ENCODE measurements at places on chromosomes 3 and 15. TPM values are rescaled to one million over a fixed set of nuclear protein-coding genes. Genes with fewer than 3 reads are reported as not detected.
A peak's percentile ranks its signal among the peaks of the same experiment; 100 is the strongest.

DNA sequence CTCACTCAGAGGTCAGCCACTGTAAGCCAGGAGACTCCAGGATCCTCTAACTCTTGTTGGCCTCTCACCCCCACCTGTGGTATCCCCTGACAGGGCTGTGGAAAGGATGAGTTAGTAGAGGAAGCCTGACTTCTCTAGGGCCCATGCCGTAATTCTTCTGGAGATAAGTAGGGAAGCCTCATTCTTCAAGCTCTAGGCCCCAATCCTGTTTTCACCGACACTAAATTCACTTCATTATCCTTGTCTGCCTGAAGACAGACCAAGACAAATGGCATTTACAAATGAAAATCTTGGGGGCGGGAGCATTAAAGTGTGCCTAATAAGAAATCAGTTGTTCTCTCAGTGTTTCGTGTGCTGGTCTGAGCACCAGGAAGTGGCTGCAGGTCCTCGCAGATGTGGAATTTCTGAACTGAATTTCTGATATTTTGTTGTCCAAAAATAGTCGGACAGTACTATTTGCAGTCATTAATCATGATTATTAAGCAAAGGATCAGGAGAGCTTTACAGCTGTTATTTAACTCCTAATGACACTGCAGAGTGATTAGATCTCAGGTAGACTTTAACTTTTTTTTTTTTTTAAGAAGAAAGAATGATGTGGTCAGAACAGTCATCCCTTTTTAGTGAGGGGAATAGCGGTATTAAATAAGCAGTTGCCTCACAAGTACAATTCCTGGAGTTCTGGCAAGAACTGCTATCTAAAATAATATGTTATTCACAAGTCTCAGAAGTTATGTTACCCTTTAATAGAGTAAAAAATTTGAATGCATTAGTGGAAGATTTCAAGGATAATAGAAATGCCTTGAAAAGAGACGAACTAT, 58.4 kb downstream of the RBMS3 start:
- H3K4me1 ChIP-seq = peaks cover 6% of the 10 kb centered on the region
- no peaks in the 10 kb centered on the region for H3K27me3 ChIP-seq
- no peak for DNase-seq
- no peaks in the 10 kb centered on the region for H3K36me3 ChIP-seq
- H3K27ac ChIP-seq = peak overlapping the region; percentile 61

DNA sequence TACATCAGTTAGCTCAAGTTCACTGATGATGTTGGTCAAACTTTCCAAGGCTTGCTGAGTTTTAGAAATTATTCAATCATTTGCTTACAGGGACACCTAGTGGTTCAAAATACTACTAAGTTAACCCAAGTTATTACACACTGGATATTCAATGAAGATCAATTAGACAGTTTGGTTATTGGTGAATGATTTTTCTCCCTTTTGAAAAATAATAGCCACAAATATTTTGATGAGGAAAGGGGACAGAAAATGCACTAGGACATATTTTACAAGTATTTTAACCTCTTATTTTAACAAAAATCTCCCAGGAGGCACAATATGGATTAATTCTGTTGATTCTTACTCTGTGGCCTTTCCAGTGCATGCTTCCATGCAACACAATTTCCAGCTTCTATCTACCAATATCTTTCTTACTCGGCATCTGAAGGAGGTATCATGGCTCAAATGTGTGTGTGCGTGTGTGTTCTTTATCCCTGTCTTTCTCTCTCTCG, 20.1 kb upstream of the GOLGA6L2 start:
- no peaks in the 10 kb centered on the region for H3K36me3 ChIP-seq
- no peak overlapping the region for H3K27ac ChIP-seq
- DNase-seq = no peak
- no peaks in the 10 kb centered on the region for H3K27me3 ChIP-seq

GRCh38 chr15:30901889-30902288, 1.8 kb upstream of the FAN1 start:
- no peaks in the 10 kb centered on the region for H3K27me3 ChIP-seq
- H3K4me1 ChIP-seq = peaks cover 3% of the 10 kb centered on the region
- no peak for DNase-seq
- no peak overlapping the region for H3K27ac ChIP-seq

Gene SLC24A5
- total RNA-seq = not detected

- no peaks in the 10 kb centered on the region for H3K4me1 ChIP-seq
- H3K4me3 ChIP-seq = no peak overlapping the region
- peaks cover 33% of the 10 kb centered on the region for H3K27me3 ChIP-seq
- H3K27ac ChIP-seq = no peak overlapping the region
- no peak for DNase-seq
- no peaks in the 10 kb centered on the region for H3K36me3 ChIP-seq
Observed at GRCh38 chr15:65393091-65393490, 15.3 kb upstream of the IGDCC3 start.

GRCh38 chr3:115551016-115551415, 72.3 kb upstream of the GAP43 start:
- no peak for DNase-seq
- H3K4me1 ChIP-seq = no peaks in the 10 kb centered on the region
- H3K4me3 ChIP-seq = no peak overlapping the region
- H3K27me3 ChIP-seq = no peaks in the 10 kb centered on the region
- no peaks in the 10 kb centered on the region for H3K36me3 ChIP-seq
- no peak overlapping the region for H3K27ac ChIP-seq

GRCh38 chr3:115021061-115021460, 126.0 kb downstream of the ZBTB20 start:
- no peaks in the 10 kb centered on the region for H3K4me1 ChIP-seq
- no peak for DNase-seq
- no peaks in the 10 kb centered on the region for H3K36me3 ChIP-seq
- no peak overlapping the region for H3K27ac ChIP-seq

DNA sequence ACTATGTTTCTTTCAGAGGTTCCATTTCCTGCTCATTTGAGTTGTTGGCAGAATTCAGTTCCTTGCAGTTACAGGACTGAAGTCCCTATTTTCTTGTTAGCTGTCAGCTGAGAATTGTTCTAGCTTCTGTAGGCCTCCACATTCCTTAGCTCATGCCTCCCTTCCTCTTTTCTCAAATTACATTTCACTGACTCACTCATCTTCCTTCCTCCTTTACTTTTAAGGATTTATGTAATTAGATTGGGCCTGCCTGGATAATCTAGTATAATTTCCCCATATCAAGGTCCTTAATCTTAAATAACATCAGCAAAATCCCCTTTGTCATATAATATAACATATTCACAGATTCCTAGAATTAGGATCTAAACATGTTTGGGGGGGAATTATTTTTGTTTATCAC, 40.6 kb upstream of the RBMS3 start:
- H3K36me3 ChIP-seq = no peaks in the 10 kb centered on the region
- H3K27ac ChIP-seq = no peak overlapping the region
- no peak overlapping the region for H3K4me3 ChIP-seq
- no peaks in the 10 kb centered on the region for H3K27me3 ChIP-seq

- no peak for DNase-seq
- H3K36me3 ChIP-seq = no peaks in the 10 kb centered on the region
- no peak overlapping the region for H3K27ac ChIP-seq
Observed at GRCh38 chr3:158532099-158532734, 38.8 kb upstream of the MLF1 start.

Gene C3orf80
- total RNA-seq = not detected

- no peaks in the 10 kb centered on the region for H3K4me1 ChIP-seq
- no peak for DNase-seq
- no peak overlapping the region for H3K4me3 ChIP-seq
- no peaks in the 10 kb centered on the region for H3K27me3 ChIP-seq
Observed at GRCh38 chr3:137012097-137012501, 54.3 kb downstream of the IL20RB start.

- H3K27me3 ChIP-seq = no peaks in the 10 kb centered on the region
- no peak overlapping the region for H3K27ac ChIP-seq
- H3K36me3 ChIP-seq = no peaks in the 10 kb centered on the region
- H3K4me1 ChIP-seq = no peaks in the 10 kb centered on the region
- H3K4me3 ChIP-seq = no peak overlapping the region
Observed at GRCh38 chr3:108713816-108714215, 43.4 kb downstream of the RETNLB start.

Gene SCAANT1
- not detected for total RNA-seq

- no peak for DNase-seq
- H3K27ac ChIP-seq = no peak overlapping the region
- no peak overlapping the region for H3K4me3 ChIP-seq
- H3K36me3 ChIP-seq = no peaks in the 10 kb centered on the region
- H3K27me3 ChIP-seq = no peaks in the 10 kb centered on the region
Observed at GRCh38 chr15:56047354-56047753, 53.9 kb upstream of the NEDD4 start.

DNA sequence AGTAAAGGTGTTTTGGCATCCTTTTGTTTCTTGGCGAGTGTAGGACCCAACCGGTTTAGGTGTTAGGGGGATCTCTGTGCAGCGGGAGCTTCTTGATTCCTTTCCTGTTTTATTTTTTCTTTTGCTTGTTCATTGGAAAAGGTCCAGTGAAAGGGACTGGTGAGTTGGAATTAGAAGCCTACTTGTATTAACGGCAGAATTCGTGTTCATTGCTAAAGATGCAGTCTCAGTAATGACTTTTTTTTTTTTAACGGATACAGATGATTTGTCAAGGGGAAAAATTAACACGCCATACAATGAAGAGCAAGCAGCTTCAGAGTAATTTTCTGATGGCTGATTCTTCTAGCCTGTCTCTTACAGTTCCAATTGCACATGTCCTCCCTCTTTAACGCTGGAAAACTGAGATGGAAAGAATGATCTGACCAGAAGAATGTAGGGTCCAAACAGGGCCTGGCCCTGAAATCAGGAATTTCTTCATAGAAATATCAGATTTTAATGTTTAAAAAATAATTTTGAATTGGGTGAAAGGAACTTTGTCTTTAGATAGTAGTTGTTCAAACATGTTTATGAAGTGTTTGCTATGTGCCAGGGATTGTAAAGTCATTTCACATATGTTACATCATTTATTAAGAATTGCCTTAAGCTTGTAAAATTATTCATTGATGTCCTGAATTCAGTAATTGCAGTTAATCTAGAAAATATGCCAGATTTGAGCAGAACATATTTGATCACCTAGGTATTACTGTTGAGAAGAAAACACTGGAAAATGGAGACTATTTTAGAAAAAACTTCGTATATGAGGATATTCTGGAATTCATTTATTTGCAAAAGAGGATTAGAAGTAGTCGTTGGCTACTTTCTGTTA, 1.4 kb downstream of the MAPK6 start:
- no peaks in the 10 kb centered on the region for H3K27me3 ChIP-seq
- no peaks in the 10 kb centered on the region for H3K36me3 ChIP-seq
- no peaks in the 10 kb centered on the region for H3K4me1 ChIP-seq
- peak overlapping the region; percentile 64 for H3K4me3 ChIP-seq
- H3K27ac ChIP-seq = peak overlapping the region; percentile 97

Gene ZKSCAN7
- 5.2 TPM for total RNA-seq

GRCh38 chr3:61053781-61054496, 197.3 kb downstream of the FHIT start:
- H3K4me3 ChIP-seq = no peak overlapping the region
- no peaks in the 10 kb centered on the region for H3K27me3 ChIP-seq
- H3K36me3 ChIP-seq = no peaks in the 10 kb centered on the region
- no peak for DNase-seq

Gene CRYGS
- total RNA-seq = 3.8 TPM

Gene UROC1
- total RNA-seq = not detected

- no peaks in the 10 kb centered on the region for H3K36me3 ChIP-seq
- no peaks in the 10 kb centered on the region for H3K27me3 ChIP-seq
- DNase-seq = no peak
- H3K4me1 ChIP-seq = no peaks in the 10 kb centered on the region
- H3K4me3 ChIP-seq = no peak overlapping the region
- H3K27ac ChIP-seq = no peak overlapping the region
Observed at GRCh38 chr3:69695933-69696332, 43.3 kb upstream of the MITF start.

Gene NANOGP8
- 1.3 TPM for total RNA-seq

Gene PPP2R3A
- total RNA-seq = 20.6 TPM

- H3K4me3 ChIP-seq = no peak overlapping the region
- no peaks in the 10 kb centered on the region for H3K27me3 ChIP-seq
- no peak overlapping the region for H3K27ac ChIP-seq
- DNase-seq = no peak
Observed at GRCh38 chr3:24012589-24013269, 67.6 kb downstream of the NR1D2 start.

GRCh38 chr3:49654955-49655556, 19.1 kb upstream of the APEH start:
- no peak overlapping the region for H3K4me3 ChIP-seq
- no peak overlapping the region for H3K27ac ChIP-seq
- DNase-seq = no peak
- H3K36me3 ChIP-seq = no peaks in the 10 kb centered on the region
- no peaks in the 10 kb centered on the region for H3K4me1 ChIP-seq
- H3K27me3 ChIP-seq = no peaks in the 10 kb centered on the region

GRCh38 chr15:69367236-69367635, 46.9 kb upstream of the KIF23 start:
- H3K27me3 ChIP-seq = no peaks in the 10 kb centered on the region
- DNase-seq = no peak
- no peak overlapping the region for H3K27ac ChIP-seq
- no peaks in the 10 kb centered on the region for H3K36me3 ChIP-seq

Gene ERICH6
- total RNA-seq = 0.98 TPM

Gene SLC15A2
- total RNA-seq = 2.2 TPM

GRCh38 chr3:83934192-83935021, 1024.4 kb upstream of the CADM2 start:
- no peaks in the 10 kb centered on the region for H3K36me3 ChIP-seq
- no peaks in the 10 kb centered on the region for H3K27me3 ChIP-seq
- DNase-seq = no peak

DNA sequence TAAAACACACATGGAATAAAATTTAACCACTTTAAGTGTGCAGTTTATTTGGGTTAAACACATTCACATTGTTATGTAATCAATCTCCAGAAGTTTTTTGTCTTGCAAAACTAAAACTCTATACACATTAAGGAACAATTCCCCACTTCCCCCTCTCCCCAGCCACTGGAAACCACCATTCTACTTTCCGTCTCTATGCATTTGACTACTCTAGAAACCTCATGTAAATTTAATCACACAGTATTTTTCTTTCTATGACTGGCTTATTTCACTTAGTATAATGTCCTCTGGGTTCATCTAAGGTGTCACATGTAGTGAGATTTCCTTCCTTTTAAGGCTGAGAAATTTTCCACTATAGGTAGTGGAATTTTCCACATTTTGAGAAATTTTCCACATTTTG, 568.7 kb upstream of the UBE2E2 start:
- H3K4me3 ChIP-seq = no peak overlapping the region
- no peak overlapping the region for H3K27ac ChIP-seq
- H3K36me3 ChIP-seq = no peaks in the 10 kb centered on the region
- no peaks in the 10 kb centered on the region for H3K4me1 ChIP-seq
- H3K27me3 ChIP-seq = no peaks in the 10 kb centered on the region

Gene NOX5
- 1.0 TPM for total RNA-seq

Gene HDDC3
- total RNA-seq = 19.4 TPM

- no peak overlapping the region for H3K4me3 ChIP-seq
- H3K27me3 ChIP-seq = no peaks in the 10 kb centered on the region
- no peak for DNase-seq
Observed at GRCh38 chr15:62845241-62846126, 197.1 kb upstream of the TPM1 start.

Measured in breast epithelium (tissue), 4 donors.